ENCODE measurements at places on chromosomes 16 and 17. TPM values are rescaled to one million over a fixed set of nuclear protein-coding genes. Genes with fewer than 3 reads are reported as not detected.

DNA sequence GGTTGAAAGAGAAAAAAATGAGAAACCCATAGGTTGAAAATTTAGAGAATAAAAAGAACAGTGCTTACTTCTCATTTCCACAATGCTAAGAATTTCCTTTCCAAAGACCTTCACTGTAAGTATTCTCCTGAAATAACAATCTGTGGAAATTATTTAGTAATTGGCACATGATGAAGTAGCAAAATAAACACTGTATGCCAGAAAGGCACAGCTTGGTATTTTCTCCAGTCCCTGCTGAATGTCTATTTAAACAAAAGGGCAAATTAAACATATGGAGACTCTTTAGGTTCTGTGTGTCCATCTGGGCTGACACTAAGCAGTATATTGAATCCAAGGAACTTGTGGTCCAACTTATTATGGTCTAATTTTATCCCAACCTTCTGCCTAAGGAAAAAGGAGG, 46.1 kb downstream of the CHCT1 start:
- DNase-seq, result no peak
- no peak overlapping the region for H3K4me3 ChIP-seq
- no peaks in the 10 kb centered on the region for H3K36me3 ChIP-seq
- no peak overlapping the region for H3K27ac ChIP-seq
- H3K27me3 ChIP-seq, result no peaks in the 10 kb centered on the region

GRCh38 chr17:1298606-1299005, 19.1 kb downstream of the TRARG1 start:
- H3K4me3 ChIP-seq, result no peak overlapping the region
- H3K27me3 ChIP-seq, result no peaks in the 10 kb centered on the region
- no peaks in the 10 kb centered on the region for H3K4me1 ChIP-seq
- no peak for DNase-seq
- H3K27ac ChIP-seq, result no peak overlapping the region
- H3K36me3 ChIP-seq, result no peaks in the 10 kb centered on the region

DNA sequence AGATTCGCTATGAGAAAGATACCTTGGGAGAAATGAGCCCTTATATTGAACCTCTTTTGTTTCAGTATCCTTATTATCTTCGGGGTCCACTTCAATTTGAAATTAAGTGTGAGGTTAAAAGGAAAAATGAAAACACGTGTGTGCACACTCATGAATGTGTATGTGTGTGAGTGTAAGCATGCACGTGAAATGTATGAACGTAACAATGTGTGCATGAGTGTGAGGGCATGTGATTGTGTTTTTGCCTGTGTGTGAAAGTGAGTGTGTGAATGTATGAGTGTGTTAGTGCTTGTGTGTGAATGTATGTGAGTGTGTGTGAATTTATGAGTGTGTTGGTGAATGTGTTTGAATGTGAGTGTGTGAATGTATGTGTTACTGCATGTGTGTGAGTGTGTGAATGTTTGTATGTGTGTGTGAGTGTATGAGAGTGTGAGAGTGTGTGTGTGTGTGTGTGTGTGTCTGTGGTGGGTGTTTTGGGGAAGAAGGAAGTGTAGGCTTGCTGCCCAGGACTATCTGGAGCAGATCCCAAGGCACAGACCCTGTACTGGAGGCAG, 224.0 kb upstream of the CDH13 start:
- H3K36me3 ChIP-seq, result no peaks in the 10 kb centered on the region
- DNase-seq, result no peak
- H3K4me1 ChIP-seq, result no peaks in the 10 kb centered on the region
- H3K4me3 ChIP-seq, result no peak overlapping the region
- H3K27me3 ChIP-seq, result no peaks in the 10 kb centered on the region
- H3K27ac ChIP-seq, result no peak overlapping the region

DNA sequence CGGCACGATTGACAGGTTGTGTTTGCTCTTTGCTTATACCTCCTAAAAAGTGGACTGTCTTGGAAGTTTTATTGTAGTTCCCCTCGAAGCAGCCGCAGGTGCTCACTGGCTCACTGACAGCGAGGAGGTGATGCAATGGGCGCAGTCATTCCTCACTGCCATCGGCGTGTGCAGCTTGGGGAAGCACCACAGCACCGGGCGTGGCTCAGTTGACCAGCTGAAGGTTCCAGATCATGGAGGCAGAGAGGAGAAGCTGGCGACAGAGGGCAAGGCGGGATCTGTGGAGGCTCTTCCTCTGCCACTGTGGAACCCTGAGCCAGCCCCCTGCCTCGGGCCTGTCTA, 72.1 kb upstream of the TNRC6C start:
- no peaks in the 10 kb centered on the region for H3K27me3 ChIP-seq
- no peak overlapping the region for H3K27ac ChIP-seq
- no peak for DNase-seq
- H3K4me1 ChIP-seq, result peaks cover 18% of the 10 kb centered on the region

GRCh38 chr17:16926571-16927451, 45.1 kb downstream of the TNFRSF13B start:
- no peak overlapping the region for H3K4me3 ChIP-seq
- no peaks in the 10 kb centered on the region for H3K27me3 ChIP-seq
- no peak overlapping the region for H3K27ac ChIP-seq
- no peaks in the 10 kb centered on the region for H3K36me3 ChIP-seq

DNA sequence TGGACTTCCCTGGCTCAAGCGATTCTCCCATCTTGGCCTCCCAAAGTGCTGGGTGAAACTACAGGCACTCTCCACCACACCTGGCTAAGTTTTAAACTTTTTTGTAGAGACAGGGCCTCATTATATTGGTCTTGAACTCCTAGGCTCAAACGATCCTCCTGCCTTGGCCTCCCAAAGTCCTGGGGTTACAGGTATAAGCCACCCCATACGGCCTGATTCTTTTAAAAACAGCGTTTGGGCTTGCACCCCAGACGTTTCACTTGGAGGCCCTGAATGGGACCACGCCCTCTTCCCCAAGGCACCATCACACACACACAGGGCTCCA, 29.4 kb upstream of the GINS2 start:
- H3K4me1 ChIP-seq, result no peaks in the 10 kb centered on the region
- no peaks in the 10 kb centered on the region for H3K27me3 ChIP-seq
- no peak for DNase-seq
- no peaks in the 10 kb centered on the region for H3K36me3 ChIP-seq
- no peak overlapping the region for H3K4me3 ChIP-seq

DNA sequence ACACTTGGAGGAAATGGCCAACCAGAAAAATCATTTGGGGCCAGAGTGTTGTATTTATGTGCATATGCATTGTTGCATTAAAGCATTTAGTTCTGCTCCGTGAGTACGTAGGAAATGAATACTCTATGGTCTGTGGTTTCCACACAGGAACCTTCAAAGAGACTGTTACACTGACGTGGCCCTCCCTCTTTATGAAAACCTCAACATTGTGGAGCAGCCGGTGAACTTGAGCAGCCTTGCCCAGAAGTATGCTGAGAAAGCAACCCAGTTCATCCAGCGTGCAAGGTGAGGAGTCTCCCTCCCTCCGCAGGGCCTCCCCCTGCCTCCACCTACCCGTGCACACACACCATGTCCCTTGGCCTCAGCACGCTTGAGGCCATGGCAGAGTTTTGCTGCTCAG, 65.2 kb downstream of the ARSG start:
- peak; percentile 71 for DNase-seq
- peak overlapping the region; percentile 47 for H3K27ac ChIP-seq
- no peaks in the 10 kb centered on the region for H3K27me3 ChIP-seq
- no peaks in the 10 kb centered on the region for H3K4me1 ChIP-seq
- H3K36me3 ChIP-seq, result no peaks in the 10 kb centered on the region

- H3K4me1 ChIP-seq, result no peaks in the 10 kb centered on the region
- H3K27me3 ChIP-seq, result no peaks in the 10 kb centered on the region
- no peak overlapping the region for H3K27ac ChIP-seq
- H3K4me3 ChIP-seq, result no peak overlapping the region
Measured at GRCh38 chr17:29642171-29642611, 19.5 kb upstream of the CORO6 start.

DNA sequence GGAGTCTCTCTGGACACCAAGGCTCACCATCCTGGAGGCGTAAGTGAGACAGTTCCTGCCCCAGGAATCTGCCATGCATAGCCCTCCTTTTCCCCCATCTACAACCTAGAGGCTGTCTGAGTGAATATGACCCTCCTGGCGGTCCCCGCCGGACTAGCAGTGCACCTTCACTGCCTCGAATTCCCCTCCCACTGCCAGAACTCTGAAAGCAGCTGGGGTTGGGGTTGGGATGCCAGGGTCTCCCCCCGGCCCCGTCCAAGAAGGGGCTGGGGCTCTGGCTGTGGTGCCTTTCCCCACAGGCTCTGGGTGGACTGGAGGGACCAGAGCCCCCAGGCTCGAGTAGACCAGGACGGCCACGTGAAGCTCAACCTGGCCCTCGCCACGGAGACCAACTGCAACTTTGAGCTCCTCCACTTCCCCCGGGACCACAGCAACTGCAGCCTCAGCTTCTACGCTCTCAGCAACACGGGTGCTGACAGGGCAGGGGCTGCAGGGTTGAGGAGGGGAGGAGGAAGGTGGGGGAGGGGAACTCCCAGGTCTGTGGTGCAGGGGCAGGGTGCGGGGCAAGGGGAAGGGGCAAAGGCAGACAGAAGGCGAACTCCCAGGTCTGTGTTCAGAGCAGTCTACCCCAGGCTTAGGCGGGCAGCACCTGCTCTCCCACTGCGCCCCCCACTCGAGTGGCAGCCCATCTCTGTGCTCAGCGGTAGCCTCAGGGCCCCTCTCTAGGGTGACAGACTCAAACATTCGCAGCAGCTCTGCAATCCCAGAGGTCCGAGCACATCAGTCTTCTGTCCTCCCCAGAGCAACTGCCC, 1.2 kb downstream of the ZACN start:
- H3K36me3 ChIP-seq, result peaks cover 29% of the 10 kb centered on the region
- no peak overlapping the region for H3K4me3 ChIP-seq
- no peak for DNase-seq
- no peaks in the 10 kb centered on the region for H3K4me1 ChIP-seq

DNA sequence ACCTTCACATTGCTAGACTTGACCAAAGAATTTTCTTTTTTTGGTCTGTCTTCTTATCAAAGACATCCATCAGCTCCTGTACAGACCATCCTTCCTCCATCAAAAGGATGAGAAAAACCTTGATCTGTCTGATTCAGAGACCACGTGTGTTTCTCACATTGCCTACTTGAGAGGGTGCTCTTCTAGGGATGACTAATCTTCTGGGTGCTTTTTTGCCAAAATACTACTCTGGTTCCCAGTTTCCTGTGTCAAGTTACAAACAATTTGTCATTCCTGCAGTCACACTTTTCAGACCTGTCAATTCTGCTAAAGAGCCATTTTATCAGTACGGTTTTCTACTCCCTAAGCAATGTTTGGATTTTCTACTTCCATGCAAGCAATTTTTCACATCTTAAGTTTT, 492.2 kb downstream of the CDH11 start:
- no peaks in the 10 kb centered on the region for H3K27me3 ChIP-seq
- H3K4me3 ChIP-seq, result no peak overlapping the region
- H3K27ac ChIP-seq, result no peak overlapping the region

DNA sequence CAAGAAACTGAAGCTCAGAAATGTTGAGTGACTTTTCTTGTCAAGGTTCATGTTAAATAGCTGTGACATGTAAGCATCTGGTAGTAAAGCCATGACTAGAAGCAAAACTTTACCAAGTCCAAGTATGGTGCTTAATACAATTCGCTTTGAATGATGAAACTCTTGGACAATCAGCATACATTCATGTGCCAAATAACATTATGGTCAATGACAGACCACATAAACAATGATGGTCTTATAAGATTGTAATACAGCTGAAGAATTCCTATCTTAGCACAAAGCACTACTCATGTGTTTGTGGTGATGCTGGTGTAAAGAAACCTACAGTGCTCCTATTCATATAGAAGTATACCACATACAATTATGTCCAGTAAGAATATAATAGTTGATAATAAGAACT, 97.1 kb upstream of the RPRML start:
- no peaks in the 10 kb centered on the region for H3K36me3 ChIP-seq
- no peaks in the 10 kb centered on the region for H3K27me3 ChIP-seq
- H3K4me1 ChIP-seq, result no peaks in the 10 kb centered on the region
- no peak overlapping the region for H3K27ac ChIP-seq
- no peak overlapping the region for H3K4me3 ChIP-seq

DNA sequence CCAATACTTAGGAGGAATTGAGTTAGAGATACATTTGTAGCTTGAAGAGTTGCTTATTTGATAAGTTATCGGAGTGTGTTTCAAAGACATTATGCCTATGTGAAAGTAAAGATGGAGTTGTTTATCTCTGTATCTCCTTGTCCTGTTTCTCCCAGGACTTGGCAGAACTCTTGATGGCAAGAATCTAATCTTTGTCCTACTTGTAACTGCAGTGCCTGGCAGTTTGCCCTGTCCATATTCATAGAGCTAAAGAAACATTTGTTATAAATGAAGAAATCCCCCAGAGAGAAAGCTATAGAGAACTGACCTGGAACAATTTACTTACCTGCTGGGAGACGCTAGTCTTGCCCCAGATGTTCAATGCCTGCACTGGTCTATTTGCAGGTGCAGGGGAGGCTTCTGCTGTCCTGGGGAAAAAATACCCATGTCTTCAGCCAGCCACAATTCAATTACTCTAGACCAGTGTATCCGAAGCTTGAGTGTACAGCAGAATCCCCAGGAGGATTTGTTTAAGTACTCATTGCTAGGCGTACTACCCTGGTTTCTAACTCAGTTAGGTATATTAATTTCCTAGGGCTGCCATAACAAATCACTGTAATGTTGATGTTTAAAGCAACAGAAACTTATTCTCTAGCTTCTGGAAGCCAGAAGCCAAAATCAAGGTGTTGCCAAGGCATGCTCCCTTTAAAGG, 410.0 kb upstream of the HSBP1 start:
- H3K4me1 ChIP-seq, result no peaks in the 10 kb centered on the region
- no peaks in the 10 kb centered on the region for H3K36me3 ChIP-seq
- H3K27ac ChIP-seq, result no peak overlapping the region
- no peak overlapping the region for H3K4me3 ChIP-seq
- H3K27me3 ChIP-seq, result no peaks in the 10 kb centered on the region

DNA sequence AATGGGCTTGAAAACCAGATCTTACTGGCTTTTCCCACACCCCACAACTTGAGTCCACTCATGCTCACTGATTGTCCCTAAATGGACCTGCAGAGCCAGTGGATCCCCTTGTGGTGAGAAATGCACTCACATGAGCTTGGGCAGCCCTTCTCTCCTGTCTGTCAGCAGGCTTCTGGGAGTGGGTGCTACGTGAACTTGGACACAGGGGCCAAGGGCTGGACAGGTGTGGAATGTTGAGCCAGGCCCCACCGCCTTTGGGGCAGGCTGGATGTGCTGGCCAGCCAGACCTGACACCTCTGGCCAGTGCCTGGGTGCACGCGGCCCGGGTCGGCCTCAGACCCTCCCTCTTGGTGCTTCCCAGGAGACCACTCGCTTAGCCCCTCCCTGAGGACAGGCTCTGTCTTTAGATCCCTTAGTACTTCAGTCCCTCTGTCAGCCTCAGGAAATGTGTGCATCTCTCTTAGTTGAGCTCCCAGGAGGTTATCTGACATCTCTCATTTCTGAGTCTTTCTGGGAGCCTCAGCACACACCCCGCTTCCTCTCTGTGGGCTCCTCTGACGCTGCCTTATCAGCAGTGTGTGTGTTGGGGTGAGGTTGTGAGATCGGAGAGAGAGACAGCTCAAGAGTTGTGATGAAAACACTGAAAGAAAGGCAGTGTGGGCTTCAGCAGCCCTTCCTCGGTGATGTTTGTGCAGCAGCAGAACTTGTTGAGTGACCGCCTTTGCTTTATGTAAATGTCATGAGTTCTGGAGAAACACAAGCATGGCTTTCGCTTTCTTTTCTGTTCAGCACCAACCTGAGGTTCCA, 117.0 kb downstream of the RAB11FIP4 start:
- peaks cover 11% of the 10 kb centered on the region for H3K4me1 ChIP-seq
- H3K4me3 ChIP-seq, result peak overlapping the region; percentile 26
- H3K36me3 ChIP-seq, result no peaks in the 10 kb centered on the region

CLEC3A gene
- not detected for total RNA-seq

MT4 gene
- total RNA-seq, result not detected

NUDT16L1 gene
- 53.6 TPM for total RNA-seq

DRC7 gene
- not detected for total RNA-seq
